ENCODE measurements at places on chromosomes 4 and X. TPM values are rescaled to one million over a fixed set of nuclear protein-coding genes. Genes with fewer than 3 reads are reported as not detected.

CCSER1 gene
- total RNA-seq = 11.9 TPM

MAGEH1 gene
- 27.5 TPM for total RNA-seq

MAPK10 gene
- total RNA-seq = 56.9 TPM

SSX1 gene
- not detected for total RNA-seq

DNA sequence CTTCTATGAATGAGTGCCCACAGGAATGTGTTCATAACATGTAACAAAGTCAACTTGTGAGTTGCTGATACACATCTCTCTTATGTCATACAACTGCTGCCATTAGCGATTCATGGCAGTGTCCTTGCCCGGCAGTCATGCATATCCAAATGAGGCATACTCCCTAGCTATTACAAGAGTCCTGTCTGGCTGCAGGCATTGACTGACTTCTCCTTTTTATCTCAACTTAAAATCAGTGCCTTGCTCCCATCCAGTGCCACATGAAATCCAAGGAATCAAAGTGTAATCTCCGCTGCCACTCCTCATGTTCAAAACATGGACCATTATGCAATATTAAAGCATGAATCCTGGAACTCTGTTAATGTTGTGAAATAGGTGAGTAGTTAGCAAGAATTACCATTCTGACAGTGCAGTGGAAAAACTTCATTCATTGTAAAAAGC lies 348.9 kb upstream of the FTHL17 start:
- no peak overlapping the region for H3K4me3 ChIP-seq
- no peak for DNase-seq
- peaks cover 7% of the 10 kb centered on the region for H3K4me1 ChIP-seq
- no peaks in the 10 kb centered on the region for H3K27me3 ChIP-seq

- no peak for DNase-seq
- no peak overlapping the region for H3K27ac ChIP-seq
- H3K4me3 ChIP-seq = peak overlapping the region; percentile 88
- H3K4me1 ChIP-seq = peaks cover 67% of the 10 kb centered on the region
Observed at GRCh38 chrX:10617186-10617998, 3.0 kb downstream of the MID1 start.

- peaks cover 3% of the 10 kb centered on the region for H3K27me3 ChIP-seq
- H3K4me1 ChIP-seq = peaks cover 52% of the 10 kb centered on the region
- H3K4me3 ChIP-seq = peak overlapping the region; percentile 98
- peak overlapping the region; percentile 70 for H3K27ac ChIP-seq
Observed at GRCh38 chr4:77157859-77158486, 966 bp downstream of the CCNG2 start.

DNA sequence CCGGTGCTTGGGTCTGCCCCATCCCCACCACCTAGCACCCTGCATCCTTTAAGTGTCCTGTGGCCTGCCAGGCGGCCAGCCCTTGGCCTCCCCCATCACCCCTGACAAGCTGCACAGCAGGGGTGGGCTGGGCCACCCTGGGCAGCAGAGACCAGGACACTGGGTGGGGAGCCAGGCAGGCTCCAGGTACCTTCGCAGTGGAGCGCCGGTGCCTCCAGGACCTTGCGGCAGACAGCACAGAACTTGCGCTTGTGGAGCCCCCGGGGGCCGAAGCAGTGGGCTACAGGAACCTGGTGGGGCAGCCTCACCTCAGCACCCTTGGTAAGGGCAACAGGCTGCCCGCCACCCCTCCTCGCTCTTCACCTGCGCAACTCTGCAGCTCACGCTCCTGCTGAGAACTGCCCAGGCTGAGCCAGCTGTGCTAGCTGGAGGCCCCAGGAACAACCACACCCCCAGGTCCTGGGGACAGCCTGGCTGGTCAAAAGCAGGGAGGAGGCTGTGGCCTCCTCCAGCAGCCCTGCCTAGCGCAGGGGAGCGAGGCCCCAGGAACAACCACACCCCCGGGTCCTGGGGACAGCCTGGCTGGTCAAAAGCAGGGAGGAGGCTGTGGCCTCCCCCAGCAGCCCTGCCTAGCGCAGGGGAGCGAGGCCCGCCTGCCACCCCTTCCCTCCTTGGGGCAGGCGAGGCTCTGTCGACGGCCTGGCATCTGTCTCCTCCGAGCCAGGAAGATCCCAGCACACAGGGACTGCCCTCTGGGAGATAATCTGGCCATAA lies 4.6 kb downstream of the DGKQ start:
- H3K4me3 ChIP-seq = no peak overlapping the region
- no peak for DNase-seq
- H3K27me3 ChIP-seq = no peaks in the 10 kb centered on the region
- H3K27ac ChIP-seq = no peak overlapping the region

DNA sequence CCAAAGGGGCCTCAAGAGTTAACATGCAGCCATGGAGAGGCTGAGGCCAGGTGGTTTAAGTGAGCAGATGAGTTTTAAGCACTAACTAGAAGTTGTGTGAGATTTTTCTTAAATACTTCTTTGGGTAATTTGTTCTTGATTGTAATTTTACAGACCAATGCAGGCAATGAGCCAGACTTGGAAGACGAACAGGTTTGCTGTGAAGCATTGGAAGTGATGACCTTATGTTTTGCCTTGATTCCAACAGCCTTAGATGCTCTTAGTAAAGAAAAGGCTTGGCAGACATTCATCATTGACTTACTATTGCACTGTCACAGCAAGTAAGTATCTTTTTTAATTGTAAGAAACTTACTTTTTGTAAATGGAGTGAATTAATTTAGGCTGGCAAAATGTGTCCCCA lies 103.9 kb downstream of the USP9X start:
- H3K27me3 ChIP-seq = no peaks in the 10 kb centered on the region
- peaks cover 13% of the 10 kb centered on the region for H3K36me3 ChIP-seq
